Putamen (tissue), 1 donor: ENCODE measurements at places on chromosomes 16 and 17.

- no peak for DNase-seq
These were observed 20.7 kb upstream of the FOXJ1 start for GRCh38 chr17:76161619-76162266.

- peak; percentile 3 for DNase-seq
These were observed 682.1 kb upstream of the SOX9 start for GRCh38 chr17:71438631-71439146.

GRCh38 chr17:31274252-31274651 lies 22.8 kb downstream of the OMG start:
- no peak for DNase-seq

DNA sequence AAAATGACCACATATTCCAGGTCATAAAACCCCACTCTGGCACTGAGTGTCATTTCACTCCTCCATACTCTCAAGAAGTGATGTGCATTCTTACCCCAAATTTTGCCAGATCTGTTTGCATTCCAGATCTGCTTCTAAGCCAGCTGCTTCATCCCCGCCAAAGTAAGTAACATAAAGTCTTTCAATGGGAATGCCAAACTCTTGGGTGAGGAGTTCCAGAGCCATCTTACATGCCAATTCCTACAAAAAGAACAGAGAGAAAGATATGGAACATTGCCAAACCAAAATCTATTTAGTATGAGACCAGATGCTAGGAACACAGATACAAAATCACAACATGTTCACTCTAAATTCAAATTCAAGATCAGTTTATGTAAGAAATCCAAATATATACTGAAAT lies 12.9 kb downstream of the AARS1 start:
- no peak for DNase-seq

DNA sequence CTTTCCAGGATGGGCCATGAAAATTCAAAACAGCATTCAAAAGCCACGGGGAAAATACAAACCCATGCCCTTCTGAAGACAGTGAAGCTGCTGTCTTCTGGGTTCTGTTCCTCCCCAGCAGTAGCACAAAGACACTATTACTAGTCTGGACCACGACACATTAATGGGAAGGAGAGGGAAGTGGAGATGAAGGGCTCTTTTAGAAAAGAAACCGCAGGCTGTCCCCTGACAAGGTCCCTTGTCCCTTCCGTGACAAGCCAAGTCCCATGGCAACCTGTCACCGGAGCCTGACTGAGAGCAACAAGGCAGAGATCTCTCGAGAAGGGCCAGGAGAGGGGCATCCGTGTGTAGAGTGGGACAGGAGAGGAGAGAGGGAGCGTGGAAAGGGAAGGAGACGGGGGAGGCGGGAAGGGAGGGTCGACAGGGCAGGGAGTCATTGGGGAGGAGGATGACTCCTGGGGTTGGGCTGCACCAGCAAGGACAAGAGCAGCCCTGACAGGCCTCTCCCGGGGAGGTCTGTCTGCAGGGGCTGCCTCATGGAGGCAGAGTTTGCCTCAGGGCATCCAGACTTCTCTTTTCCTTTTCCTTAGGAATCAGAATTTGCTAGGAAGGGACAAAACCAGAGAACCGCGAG lies 436.2 kb downstream of the SLC39A11 start:
- peak; percentile 28 for DNase-seq

GRCh38 chr17:18201108-18201507 lies 17.5 kb downstream of the ALKBH5 start:
- DNase-seq = no peak

DNA sequence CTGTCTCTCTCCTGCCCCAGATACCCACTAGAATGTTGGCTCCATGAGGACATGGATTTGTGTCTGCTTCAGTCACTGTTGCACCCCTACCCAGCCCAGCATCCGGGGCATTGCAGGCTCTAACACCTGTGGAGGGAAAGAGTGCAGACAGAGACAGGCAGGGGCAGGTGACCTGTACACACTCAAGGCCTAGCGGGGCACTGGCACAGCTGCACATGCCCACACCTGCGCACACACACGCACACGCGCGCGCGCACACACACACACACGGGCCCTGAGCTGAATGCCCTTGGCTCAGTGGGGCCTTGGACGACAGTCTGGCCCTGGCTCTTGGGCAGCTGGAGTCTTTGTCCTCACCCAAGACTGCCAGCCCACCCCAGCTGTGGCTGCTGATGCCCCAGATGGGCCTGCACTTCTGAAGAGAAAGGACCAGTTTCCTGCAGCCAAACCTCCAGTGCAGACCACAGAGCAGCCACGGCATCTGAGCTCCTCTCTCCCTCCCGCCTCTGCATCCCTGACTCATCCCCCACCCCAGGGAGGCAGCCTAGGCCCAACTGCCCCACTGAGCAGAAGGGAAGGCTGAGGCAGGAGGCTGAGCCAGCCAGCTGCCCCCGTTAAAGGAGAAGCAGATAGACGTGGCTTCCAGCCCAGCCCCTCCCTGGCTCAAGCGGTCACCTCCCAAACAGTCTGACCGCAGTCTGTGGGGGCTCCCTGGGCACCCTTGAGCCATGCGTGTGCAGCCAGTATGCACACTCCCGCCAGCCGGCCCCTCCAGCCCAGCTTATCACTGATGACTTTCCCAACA lies 12.3 kb upstream of the RAI1 start:
- DNase-seq = no peak

- no peak for DNase-seq
These were observed 17.8 kb downstream of the UBE2Z start for GRCh38 chr17:48925991-48926342.

GRCh38 chr16:85948138-85948509 lies 49.2 kb downstream of the IRF8 start:
- DNase-seq = no peak

- DNase-seq = no peak
These were observed 73.5 kb downstream of the HS3ST2 start for GRCh38 chr16:22887445-22887844.
